Sigmoid colon (tissue), 7 donors: ENCODE measurements at places on chromosomes 3 and 15. TPM values are rescaled to one million over a fixed set of nuclear protein-coding genes. Genes with fewer than 3 reads are reported as not detected.

GRCh38 chr3:16723978-16724377, 118.8 kb upstream of the DAZL start:
- no peak overlapping the region for H3K4me3 ChIP-seq
- no peak for DNase-seq

DNA sequence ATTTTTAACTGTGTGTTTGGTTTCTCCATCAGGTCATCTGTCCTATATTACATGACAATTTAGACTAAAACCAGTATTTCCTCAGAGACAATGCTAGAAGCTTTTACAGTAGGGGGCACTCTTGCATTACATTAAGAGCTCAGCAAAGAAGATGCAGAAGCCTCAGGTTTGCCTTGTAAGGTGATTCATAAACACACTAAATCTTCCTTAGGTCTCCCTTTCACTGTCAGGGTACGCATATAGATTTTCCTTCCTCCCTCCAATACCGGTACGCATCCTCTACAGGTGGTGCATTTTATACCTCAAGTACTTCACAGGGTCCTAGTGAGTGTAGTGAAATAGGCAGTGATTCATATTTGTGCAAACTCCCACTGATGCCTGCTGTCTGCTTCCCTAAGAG, 46.5 kb downstream of the CD86 start:
- H3K4me3 ChIP-seq = no peak overlapping the region
- H3K4me1 ChIP-seq = no peaks in the 10 kb centered on the region
- H3K36me3 ChIP-seq = no peaks in the 10 kb centered on the region
- DNase-seq = no peak

The TM4SF18 gene
- 4.3 TPM for total RNA-seq

The RTP1 gene
- not detected for total RNA-seq

DNA sequence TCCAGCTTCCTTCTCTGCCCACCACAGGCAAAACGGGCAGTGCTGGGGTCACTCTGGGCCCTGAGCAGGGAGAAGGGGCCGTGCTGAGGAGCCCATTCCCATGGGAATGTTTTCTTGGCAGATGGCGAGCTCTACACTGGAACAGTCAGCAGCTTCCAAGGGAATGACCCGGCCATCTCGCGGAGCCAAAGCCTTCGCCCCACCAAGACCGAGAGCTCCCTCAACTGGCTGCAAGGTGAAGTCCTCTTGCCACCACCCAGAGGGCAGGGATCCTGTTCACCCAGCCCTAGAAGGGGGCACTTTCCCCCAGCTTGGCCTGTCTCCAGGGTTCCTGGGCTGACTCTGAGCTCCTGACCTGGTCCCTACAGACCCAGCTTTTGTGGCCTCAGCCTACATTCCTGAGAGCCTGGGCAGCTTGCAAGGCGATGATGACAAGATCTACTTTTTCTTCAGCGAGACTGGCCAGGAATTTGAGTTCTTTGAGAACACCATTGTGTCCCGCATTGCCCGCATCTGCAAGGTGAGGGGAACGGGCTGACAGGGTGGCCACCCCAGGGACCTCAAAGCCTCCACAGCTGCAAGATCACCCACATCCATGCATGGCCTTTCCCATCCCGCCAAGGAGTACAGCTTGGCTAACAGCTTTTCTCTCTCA, 12.4 kb downstream of the CIB1 start:
- peak; percentile 93 for DNase-seq
- H3K4me3 ChIP-seq = no peak overlapping the region
- H3K36me3 ChIP-seq = peaks cover 43% of the 10 kb centered on the region
- peaks cover 16% of the 10 kb centered on the region for H3K4me1 ChIP-seq

GRCh38 chr3:49790626-49791411, 4.5 kb upstream of the IP6K1 start:
- no peak overlapping the region for H3K27ac ChIP-seq
- peak; percentile 26 for DNase-seq
- no peaks in the 10 kb centered on the region for H3K27me3 ChIP-seq
- H3K4me3 ChIP-seq = no peak overlapping the region

The ARL6IP5 gene
- 181 TPM for total RNA-seq

DNA sequence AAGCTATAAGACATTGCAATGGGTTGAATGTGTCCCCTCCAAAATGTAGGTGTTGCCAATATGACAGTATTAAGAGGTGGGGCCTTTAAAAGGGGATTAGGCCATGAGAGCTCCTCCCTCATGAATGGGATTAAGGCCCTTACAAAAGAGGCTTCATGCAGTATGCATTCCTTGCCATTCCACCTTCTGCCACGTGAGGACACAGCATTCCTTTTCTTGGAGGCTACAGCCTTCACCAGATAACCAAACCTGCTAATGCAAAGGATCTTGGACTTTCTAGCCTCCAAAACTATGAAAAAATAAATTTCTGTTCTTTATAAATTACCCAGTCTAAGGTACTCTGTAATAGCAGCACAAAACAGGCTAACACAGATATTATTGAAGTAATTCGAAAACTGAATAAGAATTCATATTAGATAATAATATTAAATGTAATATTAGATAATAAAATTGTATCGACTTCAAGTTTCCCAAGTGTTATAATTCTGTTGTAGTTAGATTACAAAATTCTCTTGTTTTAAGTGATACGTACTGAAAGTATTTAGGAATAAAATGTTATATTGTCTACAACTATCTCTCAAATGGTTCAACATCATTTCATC, 29.4 kb upstream of the ATP8B4 start:
- no peaks in the 10 kb centered on the region for H3K27me3 ChIP-seq
- no peaks in the 10 kb centered on the region for H3K36me3 ChIP-seq
- no peak overlapping the region for H3K27ac ChIP-seq
- no peak for DNase-seq
- no peak overlapping the region for H3K4me3 ChIP-seq

The ZMYND10 gene
- not detected for total RNA-seq

GRCh38 chr15:57094321-57095257, 176.1 kb downstream of the TCF12 start:
- H3K4me3 ChIP-seq = no peak overlapping the region
- peaks cover 5% of the 10 kb centered on the region for H3K4me1 ChIP-seq
- no peaks in the 10 kb centered on the region for H3K27me3 ChIP-seq
- H3K36me3 ChIP-seq = peaks cover 25% of the 10 kb centered on the region

- H3K36me3 ChIP-seq = no peaks in the 10 kb centered on the region
- DNase-seq = peak; percentile 17
- no peaks in the 10 kb centered on the region for H3K4me1 ChIP-seq
- no peak overlapping the region for H3K4me3 ChIP-seq
- no peak overlapping the region for H3K27ac ChIP-seq
These were observed 49.9 kb downstream of the CHRD start for GRCh38 chr3:184429786-184430185.

GRCh38 chr15:54033869-54034458, 55.7 kb downstream of the UNC13C start:
- no peak for DNase-seq
- H3K27me3 ChIP-seq = no peaks in the 10 kb centered on the region
- no peak overlapping the region for H3K4me3 ChIP-seq

The ALPK3 gene
- 41.0 TPM for total RNA-seq
